ENCODE measurements at places on chromosomes 1 and 21.

- no peak for DNase-seq
These were observed 529.5 kb downstream of the COL11A1 start for GRCh38 chr1:102578804-102579203.

DNA sequence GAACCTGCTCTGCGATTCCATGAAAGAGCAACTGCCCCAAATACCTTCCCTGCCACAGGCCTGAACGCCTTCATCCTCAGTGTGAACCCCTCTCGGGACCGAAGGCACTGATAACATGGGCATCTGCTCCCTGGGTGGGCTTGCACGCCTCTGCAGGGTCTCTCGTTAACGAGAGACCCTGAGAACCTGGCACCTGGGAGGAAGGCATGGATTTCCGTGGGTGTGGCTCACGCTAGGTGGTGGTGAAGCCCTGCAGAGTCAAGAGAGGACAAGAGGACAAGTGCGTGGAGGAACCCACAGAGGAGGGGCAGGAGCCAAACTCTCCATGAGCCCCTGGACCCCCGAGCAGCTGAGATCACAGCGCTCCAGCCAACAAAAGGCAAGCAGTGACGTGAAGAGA lies 26.8 kb upstream of the COL6A2 start:
- DNase-seq: no peak

DNA sequence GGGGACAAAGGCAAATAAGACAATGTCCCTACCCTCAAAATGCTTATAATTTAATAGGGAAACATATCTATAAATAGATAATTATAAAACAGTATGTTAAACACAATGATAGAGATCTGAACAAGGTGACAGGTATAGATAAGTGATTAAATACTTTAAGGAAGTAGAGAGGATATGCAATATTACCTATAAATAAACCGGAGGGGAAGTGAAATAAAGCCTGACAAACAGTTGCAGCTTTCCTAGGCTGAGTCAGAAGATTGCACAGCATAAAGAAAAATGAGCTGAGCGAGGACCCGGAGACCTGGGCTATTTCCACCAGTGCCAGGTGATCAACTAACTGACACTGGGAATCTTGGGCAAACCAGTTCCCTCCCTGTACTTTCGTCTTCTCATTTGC lies 11.5 kb upstream of the PSRC1 start:
- DNase-seq: no peak

DNA sequence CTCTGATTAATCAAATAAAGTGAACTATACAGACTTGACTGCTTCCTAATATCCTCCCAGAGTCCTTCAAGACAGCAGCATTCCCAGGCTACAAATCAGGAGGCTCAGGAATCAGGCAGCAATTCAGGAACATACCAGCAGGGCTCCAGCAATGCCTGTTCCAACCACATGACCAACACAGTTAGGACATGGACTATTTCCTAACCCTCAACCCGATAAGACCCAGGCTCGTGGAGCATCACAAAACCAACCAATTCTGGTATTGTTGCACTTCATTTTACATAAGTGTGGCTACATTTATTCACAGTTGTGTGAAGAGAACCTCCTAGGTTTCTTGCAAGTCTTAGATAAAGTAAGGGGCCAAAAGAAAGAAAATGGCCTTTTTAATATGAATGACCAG lies 546.2 kb upstream of the ADGRL2 start:
- no peak for DNase-seq

DNA sequence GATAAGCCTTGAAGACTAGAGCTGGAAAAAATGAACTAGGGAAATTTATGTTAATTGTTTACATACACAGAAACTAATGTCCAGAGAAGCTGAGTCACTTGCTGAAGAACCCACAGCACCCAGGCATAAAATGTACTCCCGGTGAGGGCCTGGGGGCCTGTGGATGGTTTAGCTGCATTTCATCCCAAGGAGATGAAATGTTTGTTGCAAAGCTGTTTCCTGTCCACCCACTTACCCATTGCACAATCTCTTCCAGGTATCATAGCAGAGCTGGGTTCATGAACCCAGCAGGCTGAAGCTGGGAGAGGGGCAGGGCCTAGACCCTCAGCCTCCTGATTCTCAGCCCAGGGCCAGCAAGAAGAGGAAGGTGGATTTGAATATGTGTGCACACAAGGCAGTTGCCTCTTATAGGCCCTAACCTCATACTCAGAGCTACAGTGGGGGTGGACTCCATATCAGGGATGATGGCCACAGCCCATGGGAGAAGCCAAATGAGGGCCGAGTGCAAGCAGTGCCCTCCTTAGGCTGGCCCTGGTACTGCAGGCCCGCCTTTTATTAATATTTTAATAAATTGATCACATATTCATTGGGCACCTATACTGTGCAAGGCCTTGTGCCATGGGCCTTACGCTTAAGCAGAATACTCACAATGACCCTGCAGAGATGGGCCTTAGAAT lies 110.8 kb downstream of the LACTBL1 start:
- peak; percentile 75 for DNase-seq

- DNase-seq: no peak
These were observed 3.4 kb downstream of the PRPF38B start for GRCh38 chr1:108695535-108695934.

- peak; percentile 65 for DNase-seq
These were observed 39.4 kb upstream of the ZNF496 start for GRCh38 chr1:247370786-247371732.

DNA sequence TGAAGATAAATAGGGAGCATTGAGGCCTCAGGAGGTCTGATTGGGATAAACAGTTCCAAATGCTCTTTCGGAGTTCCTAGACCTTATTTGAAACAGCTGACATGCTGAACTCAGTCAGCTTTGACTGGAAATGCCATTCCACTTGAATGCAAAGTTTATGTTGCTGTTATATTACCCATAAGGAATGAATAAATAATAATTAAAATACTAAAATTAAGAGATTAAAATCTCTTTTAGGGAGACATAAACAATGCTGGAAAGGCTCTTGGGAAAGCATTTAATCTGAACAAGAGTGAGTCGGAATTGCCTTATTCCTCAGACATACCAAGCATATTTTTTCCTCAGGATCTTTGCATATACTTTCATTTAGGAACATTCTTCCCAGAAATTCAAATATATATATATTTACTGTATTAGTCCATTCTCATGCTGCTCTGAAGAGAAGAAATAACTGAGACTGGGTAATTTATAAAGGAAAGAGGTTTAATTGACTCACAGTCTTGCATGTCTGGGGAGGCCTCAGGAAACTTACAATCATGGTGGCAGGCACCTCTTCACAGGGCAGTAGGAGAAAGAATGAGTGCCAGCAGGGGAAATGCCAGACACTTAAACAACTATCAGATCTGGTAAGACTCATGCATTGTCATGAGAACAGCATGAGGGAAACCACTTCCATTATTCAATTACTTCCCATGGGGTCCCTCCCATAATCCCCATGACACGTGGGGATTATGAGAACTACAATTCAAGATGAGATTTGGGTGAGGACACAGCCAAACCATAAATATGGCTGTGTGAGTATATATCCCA lies 318.2 kb upstream of the PLXNA2 start:
- peak; percentile 52 for DNase-seq

DNA sequence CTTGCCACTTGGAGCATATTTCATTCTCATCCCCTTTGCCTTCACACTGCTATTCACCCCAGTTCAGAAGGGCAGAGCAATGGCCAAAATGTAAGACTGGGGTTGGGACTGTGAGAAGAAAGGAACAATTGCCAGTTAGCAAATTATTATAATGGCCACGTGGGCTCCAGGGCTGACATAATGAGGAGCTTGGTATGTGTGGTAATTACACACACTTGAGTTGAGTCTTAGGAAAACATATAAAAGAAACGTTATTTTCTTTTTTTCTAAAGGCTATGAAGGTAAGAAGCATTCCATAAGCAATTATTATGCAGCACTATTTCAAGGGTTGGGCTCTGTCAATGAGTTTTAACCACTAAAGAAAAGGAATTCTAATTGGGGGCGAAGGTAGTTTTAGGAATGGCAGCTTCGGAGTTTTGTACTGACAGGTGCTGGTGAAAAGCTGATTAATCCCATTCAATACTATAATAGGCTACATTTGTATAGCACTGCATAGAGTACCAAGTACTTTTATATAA lies 32.5 kb upstream of the BCL10 start:
- DNase-seq: no peak

GRCh38 chr1:183027791-183028190 lies 4.6 kb downstream of the LAMC1 start:
- DNase-seq: no peak

DNA sequence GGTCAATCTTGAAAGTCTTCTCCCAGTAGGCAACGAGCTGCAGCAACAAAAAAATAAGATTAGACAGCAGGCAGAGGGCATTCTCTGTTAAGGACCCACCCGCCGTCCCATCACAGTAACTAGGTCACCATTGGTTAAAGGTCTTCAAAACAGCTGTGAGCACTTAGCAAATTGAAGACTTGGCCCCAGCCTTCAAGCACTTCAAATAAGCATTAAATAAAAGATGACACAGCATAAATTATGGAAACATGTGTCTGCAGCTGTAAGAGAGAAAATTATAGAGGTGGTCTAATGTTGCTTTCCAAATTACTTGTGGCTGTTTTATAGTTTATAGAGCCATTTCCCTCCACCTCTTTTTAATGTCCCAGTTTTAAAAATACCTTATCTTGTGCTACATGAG lies 61.2 kb downstream of the VANGL1 start:
- DNase-seq: no peak

DNA sequence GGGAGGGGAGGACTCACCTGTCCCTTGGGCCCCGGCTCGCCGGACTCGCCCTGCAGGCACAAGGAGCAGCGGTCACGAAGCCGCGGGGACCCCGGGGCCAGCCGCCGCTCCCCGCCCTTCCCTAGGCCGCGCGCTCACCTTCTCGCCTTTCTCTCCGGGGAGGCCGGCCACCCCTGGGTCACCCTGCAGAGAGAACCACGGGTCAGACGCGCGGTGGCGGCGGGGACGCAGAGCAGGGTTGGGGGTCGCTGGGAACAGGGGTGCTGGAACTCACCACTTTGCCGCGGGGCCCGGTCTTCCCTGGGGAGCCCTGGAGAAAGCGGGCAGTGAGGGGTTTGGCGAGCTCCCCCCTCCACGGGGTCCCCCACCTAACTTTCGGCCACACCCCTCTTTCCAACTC lies 13.3 kb downstream of the COL9A2 start:
- DNase-seq: no peak

GRCh38 chr1:79204779-79205479 lies 198.4 kb upstream of the ADGRL4 start:
- no peak for DNase-seq

- no peak for DNase-seq
These were observed 120.2 kb upstream of the ESRRG start for GRCh38 chr1:216843409-216843808.

GRCh38 chr21:17446737-17447136 lies 66.1 kb upstream of the CXADR start:
- DNase-seq: no peak

GRCh38 chr1:2214541-2215241 lies 13.4 kb upstream of the SKI start:
- DNase-seq: no peak

- DNase-seq: no peak
These were observed 102.0 kb downstream of the CRYAA start for GRCh38 chr21:43270800-43271301.

- DNase-seq: no peak
These were observed 214.2 kb upstream of the C1orf105 start for GRCh38 chr1:172206256-172206655.

DNA sequence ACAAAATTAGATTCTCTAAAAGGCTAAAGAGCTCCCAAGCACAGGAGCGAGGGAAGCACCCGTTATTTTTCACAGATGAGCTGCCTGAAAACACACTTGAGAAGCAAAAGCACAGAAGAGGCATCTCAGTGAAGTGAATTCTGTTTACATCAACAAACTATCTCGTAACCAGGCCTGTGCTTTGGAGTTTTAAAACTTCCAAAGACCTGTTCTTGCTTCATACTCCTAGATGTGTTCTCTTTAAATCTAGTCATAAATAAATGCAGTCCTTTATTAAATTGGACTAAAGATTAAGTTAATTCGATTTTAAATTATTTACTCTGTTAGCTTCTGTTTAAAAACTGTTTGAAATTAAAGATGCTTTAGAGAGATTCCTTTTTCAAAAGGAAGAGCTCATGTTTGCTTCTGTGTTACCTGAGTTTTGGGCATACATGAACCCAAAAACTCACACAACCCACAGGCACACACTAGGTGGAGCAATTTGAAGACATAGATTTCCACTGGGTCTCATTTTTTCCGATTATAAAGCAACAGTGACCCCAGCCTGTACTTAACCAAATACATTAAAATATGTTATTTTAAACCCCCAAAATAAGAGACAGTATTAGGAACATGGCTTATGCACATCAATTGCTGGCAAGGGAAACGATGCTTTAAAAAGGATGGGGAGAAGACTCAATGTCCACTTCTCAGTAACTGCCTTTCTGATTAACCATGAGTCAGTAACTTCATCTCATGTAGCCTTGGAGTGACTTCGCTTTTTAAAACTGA lies 648.2 kb downstream of the SMYD3 start:
- peak; percentile 60 for DNase-seq

- DNase-seq: peak; percentile 32
These were observed 26.9 kb downstream of the EDARADD start for GRCh38 chr1:236421022-236421421.

DNA sequence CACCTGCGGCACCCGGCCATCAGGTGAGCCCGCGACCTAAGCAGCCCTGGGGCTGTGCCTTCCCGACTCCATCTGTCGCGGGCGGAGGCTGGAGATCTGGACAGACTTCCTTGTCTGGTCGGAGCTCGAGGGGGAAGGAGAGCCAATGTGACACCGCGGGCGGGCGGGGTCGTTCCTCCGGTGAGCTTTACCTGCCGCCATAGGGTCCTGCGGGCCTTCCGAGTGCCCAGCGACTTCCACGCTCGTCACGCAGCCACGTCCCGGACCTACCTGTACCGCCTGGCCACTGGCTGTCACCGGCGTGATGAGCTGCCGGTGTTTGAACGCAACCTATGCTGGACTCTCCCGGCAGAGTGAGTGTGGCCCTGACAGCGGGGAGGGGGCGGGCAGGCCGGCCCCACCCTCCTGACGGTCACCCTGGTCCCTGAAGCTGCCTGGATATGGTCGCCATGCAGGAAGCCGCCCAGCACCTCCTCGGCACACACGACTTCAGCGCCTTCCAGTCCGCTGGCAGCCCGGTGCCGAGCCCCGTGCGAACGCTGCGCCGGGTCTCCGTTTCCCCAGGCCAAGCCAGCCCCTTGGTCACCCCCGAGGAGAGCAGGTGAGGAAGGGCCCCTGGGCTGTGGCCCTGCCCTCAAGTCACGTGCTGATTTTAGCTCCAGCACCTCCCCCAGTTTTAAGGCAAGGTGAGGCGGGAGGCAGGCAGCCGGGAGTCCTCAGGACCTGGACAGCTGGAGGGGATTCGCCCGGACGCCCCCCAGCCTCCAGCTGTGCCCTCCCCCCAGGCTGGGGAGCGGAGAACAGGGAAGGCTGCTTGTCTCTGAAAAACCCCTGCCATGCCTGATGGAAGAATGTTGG lies 1.1 kb downstream of the PUSL1 start:
- no peak for DNase-seq

DNA sequence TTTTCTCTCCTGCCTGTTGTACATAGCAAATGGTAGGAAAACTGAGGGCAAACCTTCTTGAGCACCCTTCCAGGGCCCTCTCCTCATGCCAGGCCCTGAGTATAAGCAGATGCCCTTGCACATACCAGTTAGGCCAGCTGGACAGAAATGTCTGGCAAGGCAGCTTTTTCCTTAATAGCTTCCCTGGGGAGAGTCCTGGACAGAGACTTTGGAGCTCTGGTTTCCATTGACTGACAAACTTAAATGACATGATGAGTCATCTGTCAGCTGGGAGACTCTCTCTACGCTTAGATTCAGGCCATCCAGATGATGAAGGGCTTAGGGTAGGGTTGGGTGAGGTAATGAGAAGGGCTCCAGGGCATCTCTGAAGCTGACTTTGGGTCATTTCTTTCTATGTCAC lies 317.5 kb downstream of the ASTN1 start:
- DNase-seq: no peak

- DNase-seq: no peak
These were observed 50.0 kb upstream of the DMRTB1 start for GRCh38 chr1:53409233-53409632.
